ENCODE measurements at places on chromosomes 4 and X.

GRCh38 chr4:14379183-14379582 is 623.1 kb upstream of the CPEB2 start:
- DNase-seq: no peak

DNA sequence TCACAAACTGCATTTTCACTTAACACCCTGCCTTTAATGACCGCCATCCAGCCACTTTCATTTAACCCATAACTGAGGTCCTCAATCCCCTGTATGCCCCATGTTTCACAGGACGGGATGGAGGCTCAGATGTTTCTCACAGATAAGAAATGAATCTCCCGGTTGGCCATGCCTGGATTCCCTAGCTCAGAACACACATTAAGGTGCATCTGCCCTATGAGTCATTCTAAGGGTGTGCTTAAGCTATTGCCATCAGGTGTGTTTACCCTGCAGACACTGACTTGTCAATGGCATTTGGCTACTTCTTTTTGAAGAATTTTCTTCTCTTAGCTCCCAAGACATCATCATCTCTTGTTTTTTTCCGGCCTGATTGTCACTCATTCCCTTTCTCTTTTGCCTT is 222.6 kb upstream of the SMIM31 start:
- DNase-seq: no peak

- no peak for DNase-seq
Measured at GRCh38 chrX:15391850-15392249, 7.6 kb upstream of the VEGFD start.

DNA sequence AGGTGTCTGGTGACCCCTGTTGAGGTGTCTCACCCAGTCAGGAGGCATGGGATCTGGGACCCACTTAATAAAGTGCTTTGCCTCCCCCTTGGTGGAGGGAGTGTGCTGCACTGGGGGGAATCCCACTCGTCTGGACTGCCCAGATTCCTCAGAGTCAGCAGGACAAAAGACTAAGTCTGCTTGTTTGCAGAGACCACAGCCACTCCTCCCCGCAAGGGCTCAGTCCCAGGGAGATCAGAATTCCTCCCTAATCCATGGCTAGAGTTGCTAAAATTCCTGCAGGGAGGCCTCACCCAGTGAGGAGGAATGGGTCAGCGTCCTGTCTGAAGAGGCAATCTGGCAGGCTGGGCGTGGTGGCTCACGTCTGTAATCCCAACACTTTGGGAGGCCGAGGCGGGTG is 442.2 kb downstream of the PABPC4L start:
- DNase-seq: no peak

DNA sequence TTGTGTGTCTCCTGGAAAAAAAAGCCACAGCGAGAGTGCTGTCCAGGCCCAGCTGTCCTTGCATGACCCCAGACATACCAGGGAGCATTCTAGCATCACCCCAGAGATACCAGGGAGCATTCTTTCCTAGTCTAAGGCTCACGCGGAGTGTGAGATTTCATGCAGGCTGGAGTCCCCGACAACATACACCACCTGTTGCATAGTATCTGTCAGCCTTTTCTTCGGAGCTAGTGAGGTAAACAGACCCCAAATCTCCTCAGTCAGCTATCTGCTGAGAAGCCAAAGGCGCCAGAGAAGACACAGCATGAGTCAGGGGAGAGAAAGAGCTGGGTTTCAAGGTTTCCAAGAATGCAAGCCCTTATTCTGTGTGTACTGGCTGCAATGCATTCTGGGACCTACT is 23.1 kb upstream of the ZXDA start:
- DNase-seq: no peak

GRCh38 chrX:104918122-104918521 is 302.4 kb downstream of the TEX13A start:
- DNase-seq: no peak

- no peak for DNase-seq
Measured at GRCh38 chr4:40453912-40454311, 118.8 kb downstream of the CHRNA9 start.

DNA sequence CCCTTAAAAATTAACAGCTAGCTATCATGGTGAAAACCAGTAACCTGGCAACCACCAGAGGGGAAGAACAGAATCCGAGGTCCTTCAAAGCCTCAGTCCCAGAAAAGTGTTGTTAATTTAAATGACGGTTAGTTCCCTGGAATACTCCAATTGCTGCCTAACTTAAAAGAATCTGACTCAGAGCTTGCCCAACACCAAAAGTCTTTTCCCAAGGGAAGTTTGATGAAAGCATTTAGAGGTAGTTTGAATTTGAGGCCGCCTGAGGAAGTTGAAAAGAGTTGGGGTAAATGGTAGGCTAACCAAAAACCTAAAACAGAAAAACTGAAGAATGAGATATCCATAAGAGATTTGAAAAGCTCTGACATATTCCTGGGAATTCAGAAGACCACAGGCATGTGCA is 46.6 kb downstream of the IL13RA2 start:
- no peak for DNase-seq

GRCh38 chr4:152635851-152636250 is 43.9 kb downstream of the TMEM154 start:
- DNase-seq: no peak

- DNase-seq: no peak
Measured at GRCh38 chr4:188550296-188550695, 411.1 kb downstream of the TRIML1 start.

DNA sequence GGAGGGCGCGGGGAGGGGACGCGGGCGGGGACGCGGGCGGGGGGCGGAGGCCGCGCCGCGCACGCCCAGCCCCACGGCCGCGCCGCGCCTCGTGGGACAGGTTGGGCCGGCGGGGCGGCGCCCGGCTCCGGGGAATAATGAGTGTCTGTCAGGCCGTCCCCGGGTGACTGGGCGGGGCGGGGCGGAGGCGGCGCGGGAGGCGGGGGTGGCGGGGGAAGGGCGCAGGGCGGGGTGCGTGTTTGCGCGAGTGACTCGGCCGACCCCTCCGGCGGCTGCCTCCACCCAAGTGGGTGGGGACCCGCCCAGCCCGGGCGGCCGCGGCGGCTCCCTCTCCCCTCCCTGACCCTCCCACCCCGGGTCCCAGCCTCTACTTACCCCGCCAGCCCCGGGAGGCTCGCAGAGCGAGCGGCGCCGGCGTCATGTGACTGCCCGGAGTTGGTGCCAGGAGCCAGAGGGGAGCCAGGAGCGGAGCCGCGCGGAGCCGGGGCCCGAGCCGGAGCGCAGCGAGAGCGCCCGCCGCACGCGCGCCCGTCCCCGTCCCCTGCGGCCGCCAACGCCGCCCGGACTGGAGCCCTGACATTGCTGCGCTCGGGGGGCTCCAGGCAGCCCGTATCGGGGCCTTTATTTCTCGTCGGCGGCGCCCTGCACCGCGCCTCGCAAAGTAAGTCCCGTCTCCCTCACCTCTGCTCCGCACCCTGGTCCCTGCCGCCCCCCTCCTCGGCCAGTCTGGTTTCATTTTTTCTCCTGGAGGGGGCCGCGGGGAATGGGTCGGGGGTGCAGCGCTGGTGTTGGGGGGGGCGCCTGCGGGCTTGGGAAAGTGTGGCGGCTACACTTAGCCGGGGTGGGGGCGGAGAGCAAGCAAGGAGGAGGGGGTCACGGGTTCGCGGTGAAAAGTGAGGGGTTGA is at the start of gene KLF3:
TSS of gene KLF3 (plus strand) at position 399 of the 905 bp plus-strand sequence. CDS start 16,427 bp downstream, outside the sequence.
- DNase-seq: peak; percentile 94

- no peak for DNase-seq
Measured at GRCh38 chr4:102169345-102169744, 175.9 kb downstream of the SLC39A8 start.

DNA sequence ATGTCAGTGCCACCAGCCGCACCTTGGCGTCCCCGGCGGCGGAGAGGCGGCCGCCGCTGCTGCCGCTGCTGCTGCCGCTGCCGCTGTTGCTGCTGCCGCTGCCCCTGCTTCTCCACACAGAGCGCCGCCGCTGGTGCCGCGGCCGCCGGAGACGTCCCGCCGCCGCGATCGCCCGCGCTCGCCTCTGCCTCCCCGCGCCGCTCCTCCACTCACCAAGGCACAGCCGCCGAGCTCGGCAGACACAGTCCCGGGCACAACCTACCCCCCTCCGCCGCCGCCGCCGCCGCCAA is at the start of gene PPP3CA:
TSS of gene PPP3CA (minus strand) at position 260 of the 290 bp plus-strand sequence.
- no peak for DNase-seq

DNA sequence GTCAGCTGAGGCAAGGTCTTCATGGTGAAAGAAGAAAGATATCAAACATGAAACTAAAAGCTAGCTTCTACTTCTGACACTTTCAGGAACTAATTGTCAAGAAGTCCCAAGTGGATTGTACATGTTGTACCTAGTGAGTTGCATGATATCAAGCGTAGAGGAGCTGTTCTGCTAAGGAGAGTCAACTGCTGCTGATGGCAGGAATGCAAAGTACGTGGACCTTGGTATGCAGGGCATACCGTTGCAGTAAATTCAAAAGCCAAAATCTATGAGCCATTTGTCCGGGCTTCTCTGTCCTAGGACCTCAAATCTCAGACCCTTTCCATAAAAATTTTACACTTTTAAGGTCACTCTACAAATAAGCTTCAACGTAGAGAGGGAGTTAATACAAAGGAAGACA is 446.2 kb downstream of the KCTD8 start:
- no peak for DNase-seq

- DNase-seq: no peak
Measured at GRCh38 chr4:110620691-110621327, 2.1 kb downstream of the PITX2 start.

DNA sequence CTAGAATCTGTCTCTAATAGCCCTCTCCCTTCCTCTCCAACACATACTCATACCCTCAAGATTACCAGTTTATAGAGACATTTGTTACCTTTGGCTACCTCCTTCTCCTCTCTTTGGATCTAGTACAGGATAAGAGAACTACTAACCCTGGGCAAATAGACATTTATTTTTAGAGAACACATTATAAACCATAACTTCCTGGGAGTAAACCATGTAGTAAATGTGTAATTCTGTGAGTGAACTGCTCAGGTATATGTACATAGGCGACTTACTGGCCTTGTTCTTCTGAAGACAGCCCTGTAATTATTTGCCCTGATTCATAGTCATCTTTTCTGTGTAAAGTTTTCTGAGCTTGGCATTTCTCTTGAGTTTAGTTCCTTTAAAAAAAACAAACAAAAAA is 94.2 kb downstream of the KDM6A start:
- no peak for DNase-seq

DNA sequence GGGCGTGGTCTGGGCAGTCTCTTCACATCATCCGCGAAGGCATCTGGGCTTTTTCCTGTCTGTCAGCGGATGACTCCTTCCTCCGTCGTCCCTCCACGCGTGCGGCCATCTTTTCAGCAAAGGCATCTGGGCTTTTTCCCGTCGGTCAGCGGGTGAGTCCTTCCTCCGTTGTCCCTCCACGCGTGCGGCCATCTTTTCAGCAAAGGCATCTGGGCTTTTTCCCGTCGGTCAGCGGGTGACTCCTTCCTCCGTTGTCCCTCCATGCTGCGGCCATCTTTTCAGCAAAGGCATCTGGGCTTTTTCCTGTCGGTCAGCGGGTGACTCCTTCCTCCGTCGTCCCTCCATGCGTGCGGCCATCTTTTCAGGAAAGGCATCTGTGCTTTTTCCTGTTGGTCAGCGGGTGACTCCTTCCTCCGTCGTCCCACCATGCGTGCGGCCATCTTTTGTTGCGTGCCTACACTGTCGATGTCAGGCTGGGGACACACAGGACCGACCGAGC is 12.3 kb upstream of the TMEM271 start:
- DNase-seq: no peak

DNA sequence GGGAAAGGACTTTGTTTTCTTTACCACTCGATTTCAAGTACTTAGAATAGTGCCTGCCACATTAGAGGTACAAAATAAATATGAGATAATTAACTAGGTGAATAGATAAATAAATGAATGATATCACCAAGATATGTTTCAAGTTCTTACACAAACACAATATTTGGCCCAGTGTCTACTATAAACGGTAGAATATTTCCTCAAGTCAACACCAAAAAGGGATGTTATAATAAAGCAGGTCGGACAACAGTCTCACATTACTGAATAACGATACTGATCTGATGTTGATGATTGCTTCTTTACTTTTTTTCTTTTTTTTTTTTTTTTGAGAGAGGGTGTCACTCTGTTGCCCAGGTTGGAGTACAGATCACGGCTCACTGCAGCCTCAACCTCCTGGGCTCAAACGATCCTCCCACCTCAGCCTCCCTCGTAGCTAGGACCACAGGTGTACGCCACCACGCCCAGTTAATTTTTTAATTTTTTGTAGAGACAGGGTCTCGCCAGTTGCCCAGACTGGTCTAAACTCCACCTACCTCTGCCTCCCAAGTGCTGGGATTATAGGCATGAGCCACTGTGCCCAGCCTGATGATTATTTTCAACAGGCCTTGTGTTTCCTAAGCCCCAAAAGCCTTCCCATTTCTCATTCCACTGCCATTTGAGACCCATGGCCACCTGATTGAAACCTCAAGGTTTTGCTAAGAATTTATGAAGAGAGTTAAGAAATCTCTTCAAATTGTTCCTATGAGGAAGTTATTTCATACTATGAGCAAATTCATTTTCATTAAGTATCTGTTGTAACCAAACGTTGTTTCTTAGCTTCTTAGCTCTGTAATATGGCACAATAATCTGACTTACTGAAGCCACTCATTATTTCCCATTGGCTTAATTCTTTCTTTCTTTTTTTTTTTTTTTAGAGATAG is 2.3 kb downstream of the MANBA start:
- DNase-seq: no peak

DNA sequence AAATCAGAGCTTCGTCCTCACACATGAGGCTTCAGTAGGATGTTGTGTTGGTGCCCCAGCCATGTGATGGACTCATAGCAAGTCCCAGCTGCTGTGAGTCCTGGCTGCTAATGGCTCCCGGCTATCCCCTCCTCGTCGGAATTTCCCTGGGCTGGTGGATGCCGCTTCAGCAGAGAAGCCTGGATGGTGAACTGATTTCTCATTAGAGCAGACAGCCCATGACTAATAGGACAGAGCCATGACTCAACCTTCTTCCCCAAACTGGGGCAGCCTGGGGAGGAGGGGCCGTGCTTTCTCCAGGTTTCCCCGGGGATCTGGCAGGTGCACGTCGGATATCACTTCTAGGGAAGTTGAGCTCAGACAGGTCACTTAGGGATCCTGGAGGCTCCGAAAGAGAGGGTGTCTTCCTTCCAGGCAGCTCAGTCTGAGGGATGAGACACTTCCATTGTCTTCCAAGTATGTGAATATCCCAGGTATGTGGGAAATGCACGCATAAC is 112.7 kb downstream of the ASMT start:
- no peak for DNase-seq

DNA sequence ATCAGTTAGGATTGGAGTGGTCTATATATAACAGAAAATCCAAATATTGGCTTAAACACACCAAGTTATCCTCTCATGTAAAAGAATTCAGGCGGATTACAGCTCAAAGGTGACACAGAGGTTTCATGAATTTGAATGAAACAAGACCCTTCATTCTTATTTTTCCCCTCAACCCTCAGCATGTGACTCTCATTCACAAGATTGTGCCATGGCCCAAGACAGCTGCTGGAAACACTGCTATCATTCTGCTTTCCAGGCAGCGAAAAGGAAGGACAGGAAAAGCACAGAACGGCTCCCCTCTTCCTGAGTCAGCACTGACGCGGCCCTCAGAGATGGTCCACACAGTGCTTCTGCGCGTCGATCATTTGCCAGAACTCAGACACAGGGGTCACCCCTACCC is 891.0 kb upstream of the FRG1 start:
- DNase-seq: no peak

GRCh38 chr4:120617171-120617570 is 305.4 kb downstream of the PRDM5 start:
- no peak for DNase-seq

- no peak for DNase-seq
Measured at GRCh38 chrX:9482837-9483236, 18.0 kb downstream of the TBL1X start.

Measured in central memory CD4-positive, alpha-beta T cell (primary cell).